ENCODE measurements at places on chromosomes 1 and 21. TPM values are rescaled to one million over a fixed set of nuclear protein-coding genes. Genes with fewer than 3 reads are reported as not detected.

GRCh38 chr1:213723187-213723586 is 264.6 kb upstream of the PROX1 start:
- no peak for DNase-seq

DNA sequence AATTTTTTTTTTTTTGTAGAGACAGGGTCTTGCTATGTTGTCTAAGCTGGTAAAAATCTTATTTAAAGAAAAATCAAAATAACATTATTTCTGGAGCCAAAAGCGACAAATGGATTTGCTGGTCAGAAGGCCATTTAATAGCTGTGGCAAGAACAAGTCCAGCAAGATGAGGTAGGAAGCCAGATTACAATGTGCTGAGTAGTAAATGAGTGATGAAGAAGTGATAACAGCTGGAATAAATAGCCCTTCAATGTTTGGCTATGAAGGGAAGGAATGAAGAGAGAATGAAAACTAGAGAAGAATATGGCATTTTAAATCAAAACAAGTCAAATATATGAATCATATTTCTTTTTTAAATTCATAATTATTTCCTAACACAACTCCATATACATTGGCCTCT is 34.5 kb downstream of the SYDE2 start:
- no peak for DNase-seq

DNA sequence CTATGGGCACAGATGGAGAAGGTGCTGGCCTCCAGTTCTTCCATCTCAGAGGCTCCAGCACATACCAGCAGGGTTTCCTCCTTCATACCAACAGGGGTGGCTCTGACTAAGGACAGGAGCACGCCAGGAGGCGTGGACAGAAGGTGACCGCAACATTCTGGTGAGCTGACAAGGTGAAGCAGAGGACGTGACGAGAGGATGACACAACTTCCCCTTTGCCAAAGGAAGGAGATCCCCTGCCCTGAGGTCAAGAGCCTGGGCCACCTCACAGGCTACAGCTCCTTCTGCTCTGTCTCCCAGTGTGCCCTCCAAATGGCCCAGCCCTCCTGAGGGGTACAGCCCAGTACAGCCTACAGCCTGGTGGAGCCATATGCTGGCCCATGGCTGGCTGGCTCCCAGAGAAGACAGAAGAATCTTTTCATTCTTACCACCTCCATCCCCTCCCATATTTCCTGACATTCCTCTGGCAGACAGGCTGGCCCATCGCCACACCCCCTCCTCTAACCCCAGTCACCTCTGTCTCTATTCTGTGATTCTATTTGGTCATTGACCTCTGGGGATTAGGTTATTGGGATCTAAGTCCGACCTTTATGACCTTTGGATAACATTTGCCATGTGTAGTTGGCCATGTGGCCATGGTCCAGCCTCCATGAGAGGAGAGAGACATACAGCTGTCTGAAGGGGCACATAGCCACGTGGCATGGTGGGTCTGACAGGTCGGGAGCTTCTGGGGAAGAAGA is 5.1 kb upstream of the LAMB3 start:
- DNase-seq, result no peak

Gene CFHR3
- total RNA-seq, result not detected
